Caki2 (cell line): ENCODE measurements at places on chromosomes 2 and 18. TPM values are rescaled to one million over a fixed set of nuclear protein-coding genes. Genes with fewer than 3 reads are reported as not detected.

Gene RNF103
- total RNA-seq: 16.7 and 20.6 TPM in 2 replicates

Gene MSTN
- not detected in 2 replicates for total RNA-seq

Gene SPAST
- 18.9 and 21.3 TPM in 2 replicates for total RNA-seq

Gene CDH20
- not detected in 2 replicates for total RNA-seq

Gene OTOF
- total RNA-seq: not detected in 2 replicates

Gene NGEF
- total RNA-seq: 72.6 and 115 TPM in 2 replicates

GRCh38 chr18:76822506-76823160 lies at the start of gene ZNF236:
TSS of gene ZNF236 (plus strand) at chr18:76822557. CDS start at chr18:76822608, 51 bp downstream.
- peak; percentile 48 for DNase-seq

DNA sequence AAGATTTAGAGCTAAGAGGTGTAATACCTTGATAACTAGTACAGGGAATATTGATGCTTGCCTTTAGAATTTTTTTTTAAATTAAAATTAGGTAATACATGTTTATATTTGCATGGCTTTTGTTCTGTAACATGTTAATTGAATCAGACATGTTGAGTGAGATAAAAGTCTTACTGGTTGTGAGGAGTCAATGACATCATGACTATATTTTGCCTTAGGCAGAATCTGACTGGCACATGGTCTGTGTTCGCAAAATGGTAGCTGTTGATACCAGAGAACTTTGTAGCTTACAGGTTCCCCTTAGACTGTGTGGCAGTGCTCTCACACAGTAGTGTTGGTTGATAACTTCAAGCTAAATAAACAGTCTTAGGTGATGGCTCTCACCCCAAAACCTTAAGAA lies 199.7 kb downstream of the PTPRM start:
- DNase-seq: no peak

- no peak for DNase-seq
These were observed 61.9 kb downstream of the PPP1R1C start for GRCh38 chr2:182047544-182047943.

GRCh38 chr18:64714086-64714485 lies 565.2 kb upstream of the LINC00305 start:
- no peak for DNase-seq

DNA sequence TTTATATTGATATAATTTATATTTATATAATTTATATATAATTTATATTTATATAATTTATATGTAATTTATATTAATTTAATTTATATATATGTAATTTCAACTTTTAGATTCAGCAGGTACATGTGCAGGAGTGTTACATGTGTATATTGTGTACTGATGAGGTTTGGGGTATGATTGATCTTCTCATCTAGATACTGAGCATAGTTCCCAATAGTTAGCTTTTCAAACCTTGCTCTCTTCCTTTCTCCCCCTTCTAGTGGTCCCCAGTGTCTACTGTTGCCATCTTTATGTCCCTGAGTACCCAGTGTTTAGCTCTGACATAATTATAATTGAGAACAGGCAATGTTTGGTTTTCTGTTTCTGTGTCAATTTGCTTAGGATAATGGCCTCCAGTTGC lies 1335.3 kb upstream of the CDH2 start:
- no peak for DNase-seq

DNA sequence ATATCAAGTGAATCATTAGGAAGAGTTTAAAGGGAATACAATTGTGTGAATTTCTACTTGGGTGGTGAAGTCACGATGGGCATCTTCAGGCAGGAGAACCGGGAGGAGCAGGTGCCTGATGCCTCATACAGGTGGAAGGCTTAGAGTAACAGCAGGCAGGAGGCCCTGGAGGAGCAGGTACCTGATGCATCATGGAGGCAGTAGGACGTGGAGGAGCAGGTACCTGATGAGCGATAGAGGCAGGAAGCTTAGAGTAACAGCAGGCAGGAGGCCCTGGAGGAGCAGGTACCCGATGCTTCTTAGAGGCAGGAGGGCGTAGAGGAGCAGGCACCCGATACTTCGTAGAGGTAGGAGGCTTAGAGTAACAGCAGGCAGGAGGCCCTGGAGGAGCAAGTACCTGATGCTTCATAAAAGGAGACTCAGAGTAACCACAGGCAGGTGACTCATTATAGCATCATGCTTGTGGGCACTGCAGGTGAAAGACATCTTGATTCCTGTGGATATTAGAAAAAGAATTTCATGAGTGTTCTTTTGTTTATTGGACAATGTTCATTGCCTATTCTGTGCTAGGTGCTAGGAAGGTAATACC lies 133.9 kb downstream of the ATP9B start:
- peak; percentile 4 for DNase-seq

DNA sequence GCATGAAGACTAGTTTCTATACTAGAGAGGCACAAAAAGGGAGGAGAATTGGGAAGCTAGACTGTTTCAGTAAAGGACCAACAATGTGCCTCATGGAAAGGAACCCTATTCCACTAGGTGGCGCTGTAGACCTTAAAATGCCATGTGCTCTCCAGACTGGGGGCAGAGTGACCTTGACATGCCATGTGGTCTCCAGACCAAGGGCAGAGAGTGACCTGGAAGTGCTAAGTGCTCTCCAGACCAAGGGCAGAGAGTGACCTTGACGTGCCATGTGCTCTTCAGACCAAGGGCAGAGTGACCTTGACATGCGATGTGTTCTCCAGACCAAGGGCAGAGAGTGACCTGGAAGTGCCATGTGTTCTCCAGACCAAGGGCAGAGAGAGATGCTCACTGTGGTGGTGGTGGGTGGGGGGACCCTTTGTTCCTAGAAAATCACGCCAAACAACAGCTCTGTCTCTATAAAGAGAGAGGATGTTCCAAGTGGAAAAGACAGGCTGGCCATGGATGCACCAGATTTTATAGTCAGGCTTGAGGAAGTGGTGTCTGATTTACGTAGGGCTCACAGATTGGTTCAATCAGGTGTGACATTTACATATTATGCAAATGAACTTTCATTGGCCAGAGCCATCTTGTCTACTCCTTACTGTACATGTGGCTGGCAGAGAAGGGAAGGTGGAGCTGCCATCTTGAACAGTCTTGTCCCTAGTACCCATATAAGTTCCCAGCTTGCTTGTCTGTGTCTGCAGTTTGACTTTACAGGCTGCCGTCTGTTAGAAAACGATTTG lies 344.0 kb upstream of the DDX18 start:
- peak; percentile 25 for DNase-seq

- no peak for DNase-seq
These were observed 90.3 kb downstream of the OLA1 start for GRCh38 chr2:174158003-174158402.

DNA sequence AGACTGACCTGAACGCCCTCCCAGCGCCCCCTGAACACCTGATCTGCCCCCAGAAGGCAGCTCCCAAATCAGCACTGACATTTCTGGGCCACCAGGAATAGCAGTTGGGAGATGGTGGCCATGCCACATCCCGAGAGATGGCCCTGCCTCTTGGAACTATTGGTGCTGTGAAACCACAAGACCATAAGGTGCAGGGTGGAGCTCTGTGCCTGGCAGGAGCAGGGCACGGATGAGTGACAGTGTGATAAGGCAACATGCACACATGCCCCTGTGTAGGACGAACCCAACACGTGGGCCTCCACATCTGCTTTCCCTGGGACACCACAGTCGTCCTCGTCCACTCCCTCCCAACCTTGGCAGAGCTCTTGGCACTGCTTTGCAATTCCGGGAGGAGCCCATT lies 26.9 kb downstream of the ANO7 start:
- no peak for DNase-seq

DNA sequence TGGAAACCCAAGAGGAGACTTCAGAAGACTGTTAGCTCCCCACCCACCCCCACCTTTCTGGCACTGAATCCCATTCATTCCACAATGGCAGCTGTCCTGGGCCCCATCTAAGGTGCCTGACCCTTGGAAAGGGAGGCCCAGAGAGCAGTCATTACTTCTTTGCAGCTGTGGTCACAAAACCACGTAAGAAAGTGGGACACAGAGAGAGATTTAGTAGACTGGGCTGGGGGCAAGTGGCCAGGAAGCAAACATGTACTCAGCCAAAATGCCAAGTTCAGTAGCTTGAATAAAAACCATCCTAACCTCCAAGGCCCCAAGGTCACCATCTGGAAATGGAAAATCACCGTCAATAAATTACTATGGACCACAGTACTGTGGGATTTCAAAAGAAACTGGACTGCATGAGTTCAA lies 381.4 kb downstream of the TNS1 start:
- no peak for DNase-seq

- peak; percentile 3 for DNase-seq
These were observed 143.7 kb downstream of the MYO5B start for GRCh38 chr18:50051288-50051687.

DNA sequence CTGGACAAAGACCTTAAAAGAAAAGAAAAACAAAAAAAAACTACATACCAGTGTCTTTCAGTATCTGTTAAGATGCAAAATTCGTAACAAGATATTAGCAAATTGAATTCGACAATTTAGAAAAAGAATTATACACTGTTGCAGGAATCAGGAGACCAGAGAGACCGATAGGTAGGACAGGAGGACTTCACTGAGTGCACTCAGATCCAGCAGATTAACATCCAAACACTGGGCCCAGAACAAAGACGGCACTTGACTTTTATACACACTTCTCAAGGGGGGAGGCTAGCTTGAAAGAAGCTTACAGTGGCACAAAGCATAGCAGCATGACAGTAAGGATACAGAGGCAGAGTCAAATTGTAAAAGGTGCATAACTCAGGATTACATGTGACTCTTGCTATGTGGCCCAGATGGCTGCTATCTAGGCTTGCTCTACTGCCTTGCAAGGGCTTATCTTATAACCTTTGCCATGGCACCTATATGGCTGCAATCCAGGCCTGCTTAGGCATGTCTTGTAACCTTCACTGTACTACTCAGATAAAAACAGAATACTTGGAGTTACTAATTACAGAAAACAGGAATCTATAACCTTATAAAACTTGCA lies 507.3 kb upstream of the LRRTM4 start:
- DNase-seq: no peak

DNA sequence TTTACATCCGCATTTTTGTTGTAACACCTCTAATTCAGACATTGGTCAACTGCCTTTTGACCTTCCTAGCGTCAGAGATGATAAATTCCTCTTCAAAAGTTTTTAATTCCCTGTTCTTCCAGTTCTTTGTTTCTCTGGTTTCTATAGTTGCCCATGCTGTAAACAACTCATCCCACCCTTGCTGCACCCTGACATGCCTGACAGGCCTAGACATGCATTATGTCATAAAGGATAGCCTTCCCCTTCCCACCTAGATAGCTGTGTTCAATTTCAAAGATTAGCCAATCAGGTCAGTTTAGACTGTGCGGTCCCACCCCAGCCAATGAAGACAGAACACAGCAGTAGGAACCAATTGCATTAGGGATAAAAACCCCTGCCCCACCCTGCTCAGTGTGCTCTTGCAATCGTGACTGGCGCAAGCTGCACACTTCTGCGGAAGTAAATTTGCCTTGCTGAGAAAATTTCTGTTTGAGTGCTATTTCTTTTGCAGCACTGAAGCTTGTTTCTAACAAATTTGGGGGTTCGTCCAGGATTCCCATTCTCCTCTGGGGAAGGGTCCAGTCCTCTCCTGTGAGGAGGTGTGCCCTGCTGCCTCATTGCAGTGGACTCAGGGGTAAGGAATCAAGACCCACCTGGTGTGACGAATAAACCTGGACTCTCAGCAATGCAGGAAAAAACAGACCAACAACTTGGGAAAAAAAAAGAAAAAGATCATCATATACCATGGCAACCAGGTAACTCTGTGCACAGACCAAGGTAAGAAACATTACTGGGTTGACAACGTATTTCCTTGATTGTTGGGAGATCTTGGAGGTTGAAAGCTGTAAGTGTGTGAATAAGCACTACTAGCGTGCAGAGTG lies 9.1 kb upstream of the SAP130 start:
- DNase-seq: no peak

DNA sequence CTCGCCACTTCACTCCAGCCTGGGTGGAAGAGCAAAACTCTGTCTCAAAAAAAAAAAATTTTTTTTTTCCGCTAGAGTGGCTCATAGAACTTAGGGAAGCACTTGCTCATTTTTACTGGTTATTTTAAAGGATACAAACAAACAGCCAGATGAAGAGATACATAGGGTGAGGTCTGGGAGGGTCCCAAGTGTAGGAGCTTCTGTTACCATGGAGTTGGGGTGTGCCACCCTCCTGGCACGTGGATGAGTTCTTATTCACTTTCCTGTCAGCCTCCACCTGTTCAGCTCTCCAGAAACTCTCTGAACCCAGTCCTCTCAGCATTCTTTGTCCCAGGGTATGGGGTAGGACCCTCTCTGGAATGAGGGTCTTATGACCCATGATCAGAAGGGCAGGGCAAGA lies 4.9 kb upstream of the MAT2A start:
- no peak for DNase-seq

DNA sequence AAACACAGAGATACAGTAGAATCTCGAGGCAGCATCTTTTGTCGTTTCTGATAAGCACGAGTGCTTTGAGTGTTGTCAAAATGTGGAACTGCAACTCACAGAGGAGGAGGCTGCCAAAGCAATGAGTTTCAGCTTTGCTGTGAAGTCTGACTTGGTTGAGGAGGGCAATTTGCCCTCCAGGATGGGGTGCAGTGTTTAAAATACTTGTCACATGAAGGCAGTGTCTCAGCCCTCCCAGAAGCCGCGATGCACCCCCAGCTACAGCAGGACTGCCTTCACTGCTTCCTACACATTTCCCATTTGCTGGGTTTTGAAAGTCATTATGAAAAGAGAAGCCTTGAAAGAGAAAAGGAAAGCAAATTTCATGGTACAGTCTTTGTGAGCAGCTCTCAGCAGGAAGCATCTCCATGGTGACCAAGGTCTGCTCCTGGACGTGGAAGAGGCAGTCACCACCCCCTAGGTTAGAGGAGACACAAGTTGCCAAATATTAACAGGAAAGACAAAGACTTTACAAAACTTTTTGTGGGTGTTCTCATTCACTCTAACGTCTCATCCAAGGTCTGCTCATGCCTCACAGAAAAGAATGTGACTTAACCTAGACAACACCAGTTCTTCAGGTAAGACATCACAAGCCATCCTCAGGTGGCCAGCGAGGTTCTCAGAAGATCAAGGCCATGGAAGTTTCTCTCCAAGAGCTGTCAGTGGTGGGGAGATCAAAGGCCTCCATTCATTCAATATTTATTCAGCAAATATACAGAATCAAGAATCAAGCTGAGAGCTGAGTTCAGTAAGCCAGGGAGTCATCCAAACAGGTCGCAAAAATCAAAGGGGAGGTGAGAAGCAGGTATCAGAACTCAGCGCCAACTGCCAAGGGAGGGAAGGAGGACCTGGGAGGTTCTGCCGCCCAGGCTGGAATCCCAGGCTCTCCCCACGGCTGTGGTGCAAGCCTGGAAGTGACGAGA lies 476.0 kb downstream of the EIPR1 start:
- DNase-seq: no peak

- DNase-seq: no peak
These were observed 116.1 kb downstream of the EIPR1 start for GRCh38 chr2:3261511-3261910.
